Right lobe of liver (tissue), 6 donors: ENCODE measurements at places on chromosomes 2 and 18. TPM values are rescaled to one million over a fixed set of nuclear protein-coding genes. Genes with fewer than 3 reads are reported as not detected.

Gene COL5A2
- total RNA-seq, result 8.2 TPM

- H3K27ac ChIP-seq, result no peak overlapping the region
- no peak overlapping the region for H3K4me3 ChIP-seq
- H3K27me3 ChIP-seq, result no peaks in the 10 kb centered on the region
- H3K4me1 ChIP-seq, result no peaks in the 10 kb centered on the region
- H3K36me3 ChIP-seq, result no peaks in the 10 kb centered on the region
These were observed 377.1 kb upstream of the CNTNAP5 start for GRCh38 chr2:123648016-123648415.

GRCh38 chr2:71667256-71668182, 214.2 kb downstream of the DYSF start:
- H3K27ac ChIP-seq, result no peak overlapping the region
- no peaks in the 10 kb centered on the region for H3K27me3 ChIP-seq
- H3K36me3 ChIP-seq, result peaks cover 8% of the 10 kb centered on the region
- H3K4me1 ChIP-seq, result no peaks in the 10 kb centered on the region
- H3K4me3 ChIP-seq, result no peak overlapping the region
- DNase-seq, result no peak

DNA sequence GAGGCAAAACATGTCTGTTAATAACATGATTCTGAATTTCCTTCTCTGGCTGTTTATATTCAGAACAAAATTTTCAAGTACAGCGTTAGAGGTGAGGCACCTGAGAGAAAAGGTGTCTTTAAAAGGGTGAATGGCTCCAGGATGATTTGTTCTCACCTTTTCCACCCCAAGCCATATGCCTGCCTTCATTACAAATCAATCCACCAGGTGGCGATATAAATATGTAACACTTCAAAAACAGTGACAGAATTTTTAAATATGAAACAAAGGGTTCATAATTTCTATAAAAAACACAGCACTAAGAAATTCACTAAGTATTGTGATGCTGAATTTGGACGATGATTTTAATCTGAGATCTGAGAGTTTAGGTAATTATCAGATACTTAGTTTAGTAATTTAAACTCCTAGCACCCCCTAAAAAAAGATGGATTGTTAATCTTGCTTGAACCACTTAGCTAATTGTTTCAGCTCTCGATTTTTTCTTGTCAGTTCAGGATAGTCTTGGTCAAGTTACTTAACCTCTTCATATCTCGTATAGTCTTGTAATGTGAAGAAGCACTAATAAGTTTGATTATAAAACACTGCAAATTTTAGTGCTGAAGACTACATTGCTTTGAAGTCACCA, 528.8 kb downstream of the CPS1 start:
- DNase-seq, result no peak
- no peak overlapping the region for H3K27ac ChIP-seq
- H3K27me3 ChIP-seq, result no peaks in the 10 kb centered on the region
- H3K4me3 ChIP-seq, result no peak overlapping the region
- H3K4me1 ChIP-seq, result no peaks in the 10 kb centered on the region
